ENCODE measurements at places on chromosomes 6 and 20. TPM values are rescaled to one million over a fixed set of nuclear protein-coding genes. Genes with fewer than 3 reads are reported as not detected.

ERVFRD-1 gene
- not detected for total RNA-seq

ARMC2 gene
- total RNA-seq, result 3.3 TPM

- DNase-seq, result no peak
Observed at GRCh38 chr6:69097948-69098347, 462.9 kb downstream of the ADGRB3 start.

- DNase-seq, result no peak
Observed at GRCh38 chr20:8095648-8096572, 36.2 kb upstream of the PLCB1 start.

DNA sequence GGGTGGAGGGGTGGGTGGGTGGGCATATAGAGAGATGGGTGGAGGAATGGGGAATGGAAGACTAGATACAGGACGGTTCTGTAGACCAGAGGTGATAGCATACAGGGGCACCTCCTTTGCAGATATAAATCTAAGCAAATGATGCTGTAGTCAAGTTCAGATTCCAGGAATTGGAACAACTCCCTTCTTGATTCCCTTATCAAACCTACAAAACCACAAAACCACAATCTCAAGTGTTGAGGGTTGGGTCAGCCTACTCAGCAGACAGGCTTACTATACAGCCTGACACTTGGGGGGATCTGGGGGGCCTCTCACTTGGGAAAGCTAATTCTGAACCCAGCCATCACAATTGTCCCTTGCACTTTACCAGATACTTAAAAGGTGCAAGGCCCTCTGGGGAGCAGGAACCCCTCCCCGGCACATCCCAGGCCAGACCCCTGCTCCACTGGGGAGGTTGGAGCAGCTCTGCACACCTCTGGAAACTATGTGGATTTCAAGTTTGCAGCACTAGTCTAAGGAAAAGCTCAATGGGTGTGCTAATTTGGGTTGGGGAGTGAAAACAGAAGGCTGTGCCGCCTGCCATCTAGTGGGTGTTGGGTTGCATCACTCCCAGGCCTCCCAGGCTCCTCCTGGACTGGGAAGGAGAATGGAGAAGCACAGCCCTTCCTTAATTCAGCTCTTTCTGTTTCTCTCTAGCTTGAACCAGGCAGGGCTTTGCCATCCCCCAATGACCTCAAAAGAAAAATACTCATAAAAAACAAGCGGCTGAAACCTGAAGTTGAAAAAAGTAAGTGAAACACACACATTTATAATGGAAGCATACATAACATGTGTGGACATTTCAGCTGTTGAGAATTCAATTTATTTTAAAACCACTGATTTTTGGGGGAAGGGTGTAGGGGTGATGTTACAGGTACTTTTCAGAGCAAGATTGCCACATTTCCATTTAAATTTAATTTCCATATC, 121.2 kb upstream of the LAMP5 start:
- no peak for DNase-seq

SOX18 gene
- 1.4 TPM for total RNA-seq

GRCh38 chr20:53679597-53680309, 86.1 kb upstream of the ZNF217 start:
- DNase-seq, result no peak

- no peak for DNase-seq
Observed at GRCh38 chr6:116969211-116969863, 92.3 kb downstream of the RFX6 start.

- no peak for DNase-seq
Observed at GRCh38 chr20:19713822-19714578, 44.1 kb upstream of the RIN2 start.

SIRPA gene
- total RNA-seq, result not detected

- no peak for DNase-seq
Observed at GRCh38 chr20:44336086-44336485, 757 bp upstream of the R3HDML start.
